BJ (cell line): ENCODE measurements at places on chromosomes 7 and 10.

GRCh38 chr10:101142533-101143344 lies 11.6 kb downstream of the TLX1 start:
- no peak for DNase-seq

GRCh38 chr10:69074532-69074931 lies 13.4 kb upstream of the SRGN start:
- no peak for DNase-seq

- DNase-seq: no peak
Measured at GRCh38 chr10:53601260-53601875, 828.8 kb upstream of the MBL2 start.

DNA sequence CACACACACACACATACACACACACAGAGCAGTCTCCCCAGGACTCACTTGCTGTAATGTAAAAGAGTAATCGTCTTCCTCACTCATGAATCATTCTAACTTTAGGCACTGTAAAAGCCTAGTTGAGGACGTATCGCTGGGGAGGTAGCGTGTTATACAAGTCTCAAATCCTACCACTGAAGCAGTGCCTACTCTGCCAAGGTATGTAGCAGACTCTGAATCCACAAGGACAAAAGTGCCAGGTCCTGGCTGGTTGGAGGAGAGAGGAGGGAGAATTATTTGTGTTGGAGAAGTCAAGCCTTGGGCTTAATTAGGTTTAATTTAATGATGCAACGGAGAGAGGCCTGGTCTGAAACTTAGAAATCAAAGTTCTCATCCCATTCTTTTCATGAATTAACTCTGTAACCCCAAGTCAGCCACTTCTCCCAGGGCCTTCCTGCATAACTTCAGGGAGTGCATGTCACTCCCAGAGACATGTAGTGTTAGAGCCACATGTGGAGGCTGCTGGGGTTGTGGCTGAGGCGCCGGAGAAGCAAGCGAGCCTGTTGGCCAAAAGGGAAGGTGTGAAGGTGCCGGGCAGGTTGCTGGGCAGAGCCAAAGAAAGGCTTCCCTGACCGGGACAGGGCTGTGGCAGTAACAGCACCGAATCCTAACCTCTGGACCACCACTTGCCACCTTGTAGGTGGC lies 36.7 kb downstream of the NKX2-3 start:
- DNase-seq: no peak

- no peak for DNase-seq
Measured at GRCh38 chr7:91164506-91164905, 99.7 kb upstream of the FZD1 start.

DNA sequence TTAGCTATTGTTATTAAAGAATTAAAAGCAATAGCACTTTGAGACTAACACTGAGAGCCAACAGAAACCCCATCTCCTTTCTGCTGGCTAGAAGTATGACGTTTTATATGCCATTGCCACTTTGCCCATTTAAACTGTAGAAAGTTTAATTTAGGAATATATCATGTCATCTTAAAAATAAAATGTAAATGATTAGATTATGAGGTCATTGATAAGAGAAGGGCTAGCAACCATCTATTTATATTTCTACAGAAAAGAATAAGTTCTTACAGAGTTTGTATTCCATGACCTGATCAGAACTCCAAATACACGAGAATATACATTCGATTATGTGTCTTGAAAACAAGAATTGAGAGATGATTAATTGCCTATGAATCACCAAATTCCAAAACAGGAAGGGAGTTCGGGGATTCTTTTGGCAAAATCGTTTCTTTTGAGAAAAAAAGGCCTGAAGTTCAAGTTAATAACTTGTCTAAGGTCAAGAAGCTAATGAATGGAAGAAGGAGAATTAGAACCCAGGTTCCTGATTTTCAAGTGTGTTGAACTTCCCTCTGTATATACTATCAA lies 227.0 kb downstream of the TRIL start:
- no peak for DNase-seq

- DNase-seq: no peak
Measured at GRCh38 chr10:97838091-97838490, 11.6 kb upstream of the GOLGA7B start.

DNA sequence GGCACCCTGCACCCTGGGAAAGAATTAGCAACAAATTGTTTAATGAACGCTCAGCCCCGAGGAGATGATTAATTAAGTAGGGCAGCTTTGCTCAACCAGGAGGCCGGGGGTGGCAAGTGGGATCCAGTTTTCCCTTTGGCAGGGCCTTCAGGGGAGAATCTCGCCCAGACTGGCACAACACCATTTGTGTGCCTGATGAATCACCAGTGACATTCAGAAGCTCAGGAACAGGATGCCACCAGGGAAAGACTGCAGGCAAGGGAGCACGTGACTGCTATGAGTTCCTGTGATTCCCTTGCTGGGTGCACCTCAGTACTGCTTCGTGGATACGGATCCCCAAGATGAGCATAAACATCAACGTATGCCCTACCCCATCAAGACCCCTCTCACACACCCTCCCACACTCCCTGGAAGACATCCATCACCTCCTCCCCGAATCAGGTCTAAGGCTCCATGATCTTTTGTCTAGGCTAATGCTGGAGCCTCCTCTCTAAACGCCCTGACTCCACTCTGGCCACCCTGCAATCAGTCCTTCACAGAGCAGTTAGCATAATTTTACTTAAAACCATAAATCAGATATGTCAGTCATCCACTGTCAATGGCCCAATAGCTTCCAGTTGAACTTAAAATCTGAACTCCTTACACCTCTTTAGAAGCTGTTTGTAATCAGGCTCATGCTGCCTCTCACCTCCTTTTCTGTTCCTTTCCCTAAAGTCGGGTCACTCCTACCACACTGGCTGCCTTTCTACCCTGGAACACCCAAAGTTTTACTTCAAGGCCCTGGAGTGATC lies 109.2 kb upstream of the AGK start:
- no peak for DNase-seq

DNA sequence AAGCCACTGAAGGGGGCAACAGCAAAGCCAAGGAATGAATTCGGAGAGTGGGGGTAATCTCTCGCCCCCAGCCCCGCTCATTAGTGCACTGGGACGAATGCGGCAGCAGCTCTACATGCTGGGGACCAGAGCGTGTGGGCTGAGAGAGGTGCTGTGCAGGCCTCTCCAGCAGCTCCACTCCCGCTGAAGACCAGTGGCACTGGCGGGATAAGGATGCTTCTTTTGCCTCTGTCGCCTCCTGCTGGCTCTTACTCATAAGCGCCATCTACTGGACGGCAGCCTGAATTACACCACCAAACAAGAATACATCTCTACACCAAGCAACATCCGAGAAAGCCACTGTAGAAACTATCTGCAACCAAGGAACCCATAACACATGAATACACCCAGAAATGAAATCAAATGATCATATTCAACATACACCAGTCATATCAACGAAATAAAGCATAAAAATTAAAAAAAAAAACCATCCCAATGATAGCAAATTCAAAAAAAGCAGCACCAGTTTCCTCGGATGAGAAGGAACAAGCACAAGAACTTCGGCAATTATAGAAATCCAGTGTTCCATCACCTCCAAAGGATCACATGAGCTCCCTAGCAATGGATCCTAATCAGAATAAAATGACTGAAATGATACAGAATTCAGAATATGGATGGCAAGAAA lies 79.0 kb upstream of the TMEM168 start:
- DNase-seq: no peak

DNA sequence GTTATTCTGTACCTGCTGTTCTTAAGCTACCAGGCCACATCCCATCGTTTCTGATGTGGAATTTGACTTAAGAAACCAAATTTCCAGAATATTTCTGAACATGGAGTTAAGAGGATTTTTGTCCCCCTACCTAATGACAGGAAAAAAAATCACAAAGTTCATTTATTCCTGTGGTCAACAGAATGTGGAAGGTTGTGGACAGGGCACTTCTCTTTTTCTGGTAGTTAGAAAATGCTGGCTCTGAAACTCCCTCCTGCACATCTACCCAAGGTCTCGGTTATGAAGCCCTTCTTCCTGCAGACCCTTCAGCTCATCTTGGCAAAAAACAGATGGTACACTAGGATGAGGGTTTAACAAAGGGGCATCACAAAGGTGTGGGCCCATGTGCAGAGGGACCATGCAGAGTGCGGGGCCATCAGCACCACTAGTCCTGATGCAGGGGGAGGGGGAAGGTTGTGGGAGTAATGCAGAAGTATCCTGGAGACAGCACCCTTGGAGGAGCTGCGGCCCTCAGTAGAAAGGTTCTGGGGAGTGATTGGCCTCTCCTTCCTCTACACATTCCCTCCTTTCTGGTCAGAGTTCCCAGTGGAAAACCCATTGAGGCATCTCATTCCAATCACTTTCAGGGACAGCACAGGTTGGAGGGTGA lies 9.8 kb downstream of the ALOX5 start:
- no peak for DNase-seq

DNA sequence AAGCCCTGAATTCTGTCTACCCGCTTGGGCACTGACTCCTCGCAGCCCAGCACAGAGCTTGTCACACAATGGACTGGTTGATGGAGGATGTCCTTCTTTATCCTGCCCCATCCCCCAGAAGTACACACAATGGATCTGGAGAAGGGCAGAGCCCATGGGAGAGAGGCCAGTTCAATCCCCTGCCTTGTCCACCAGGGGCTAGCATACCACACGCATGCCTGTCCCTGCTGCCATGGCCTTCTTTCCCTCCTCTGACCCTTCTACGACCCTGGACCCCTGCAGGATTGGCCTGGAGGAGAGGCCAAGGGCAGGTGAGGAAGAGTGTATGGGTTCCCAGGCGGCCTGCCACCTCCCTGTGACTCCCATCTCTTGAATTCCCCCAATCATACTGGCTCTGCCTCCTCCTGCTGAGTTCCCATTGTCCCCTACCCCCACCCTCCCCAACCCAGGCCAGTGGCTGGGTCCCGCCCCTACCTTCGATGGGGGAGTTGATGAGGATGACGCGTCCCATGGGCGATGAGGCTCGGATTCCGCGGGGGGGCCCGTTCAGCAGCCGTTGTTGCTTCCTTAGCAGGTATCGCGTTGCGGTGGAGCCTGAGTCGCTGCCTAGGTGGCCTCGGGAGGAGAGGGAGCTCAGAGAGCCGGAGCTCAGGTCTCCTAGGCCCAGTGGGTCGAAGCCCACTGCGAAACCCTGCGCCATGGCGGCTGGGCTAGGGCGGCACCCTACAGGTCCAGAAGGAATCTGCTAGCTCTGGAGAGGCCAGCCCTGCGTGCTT lies 1.2 kb downstream of the PDZD7 start:
- no peak for DNase-seq

DNA sequence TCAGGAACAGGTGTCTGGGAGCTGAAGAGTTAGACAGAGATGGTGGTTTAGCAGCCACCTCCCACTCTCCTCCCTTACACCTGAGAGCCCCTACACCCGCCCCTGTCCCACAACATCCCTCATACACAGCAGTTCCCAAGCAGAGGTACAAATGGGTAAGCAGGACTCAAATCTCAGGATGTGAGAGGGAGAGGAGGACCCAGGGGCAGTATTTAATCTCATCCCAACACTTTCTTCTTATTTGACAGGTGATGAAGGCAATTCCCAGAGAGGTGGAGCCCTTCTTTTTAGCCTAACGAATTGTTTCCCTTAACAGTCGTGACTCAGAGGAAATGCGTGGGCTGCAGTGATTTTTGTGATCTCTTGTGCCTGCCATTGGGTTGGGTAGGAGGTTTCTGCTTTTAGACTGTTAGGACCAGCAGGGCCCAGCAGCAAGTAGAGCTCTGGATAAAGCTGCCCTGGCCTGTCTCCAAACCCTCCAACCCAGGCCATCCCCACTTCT lies 191.3 kb downstream of the HECW1 start:
- no peak for DNase-seq

DNA sequence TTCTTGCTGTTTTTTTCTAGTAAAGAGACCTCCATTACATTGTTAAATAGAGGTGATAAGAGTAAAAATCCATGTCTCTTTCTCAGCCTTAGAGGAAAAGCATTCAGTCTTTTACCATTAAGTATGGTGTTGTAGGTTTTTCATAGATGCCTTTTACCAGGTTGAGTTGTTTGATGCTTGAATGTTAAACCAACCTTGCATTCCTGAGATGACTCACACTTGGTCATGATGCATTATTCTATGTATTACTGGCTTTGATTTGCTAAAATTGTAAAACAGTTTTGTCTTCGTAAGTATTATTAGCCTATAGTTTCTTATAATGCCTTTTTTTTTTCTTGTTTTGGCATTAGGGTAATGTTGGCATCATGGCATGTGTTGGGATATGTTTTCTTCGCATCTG lies 90.0 kb downstream of the ANKRD61 start:
- no peak for DNase-seq

DNA sequence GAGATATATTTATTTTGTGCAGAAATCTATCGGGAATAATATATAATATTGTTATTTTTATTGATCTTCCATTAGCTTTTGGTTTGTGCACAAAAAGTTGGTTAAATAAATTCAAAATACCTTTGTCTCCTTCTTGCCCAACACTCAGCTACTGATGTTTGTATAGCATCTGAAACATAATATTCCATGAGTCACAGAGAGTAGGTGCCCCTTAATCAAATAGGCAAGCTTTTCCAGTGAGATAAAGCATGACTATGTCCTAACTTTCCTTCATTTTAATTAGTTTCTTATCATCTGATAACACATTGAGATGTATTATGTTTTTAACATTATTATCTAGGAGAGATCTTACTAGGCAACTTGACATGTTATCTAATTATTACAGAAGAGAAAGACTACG lies 432.2 kb downstream of the KIF20B start:
- DNase-seq: no peak

- DNase-seq: no peak
Measured at GRCh38 chr7:37425498-37425897, 23.2 kb downstream of the ELMO1 start.

DNA sequence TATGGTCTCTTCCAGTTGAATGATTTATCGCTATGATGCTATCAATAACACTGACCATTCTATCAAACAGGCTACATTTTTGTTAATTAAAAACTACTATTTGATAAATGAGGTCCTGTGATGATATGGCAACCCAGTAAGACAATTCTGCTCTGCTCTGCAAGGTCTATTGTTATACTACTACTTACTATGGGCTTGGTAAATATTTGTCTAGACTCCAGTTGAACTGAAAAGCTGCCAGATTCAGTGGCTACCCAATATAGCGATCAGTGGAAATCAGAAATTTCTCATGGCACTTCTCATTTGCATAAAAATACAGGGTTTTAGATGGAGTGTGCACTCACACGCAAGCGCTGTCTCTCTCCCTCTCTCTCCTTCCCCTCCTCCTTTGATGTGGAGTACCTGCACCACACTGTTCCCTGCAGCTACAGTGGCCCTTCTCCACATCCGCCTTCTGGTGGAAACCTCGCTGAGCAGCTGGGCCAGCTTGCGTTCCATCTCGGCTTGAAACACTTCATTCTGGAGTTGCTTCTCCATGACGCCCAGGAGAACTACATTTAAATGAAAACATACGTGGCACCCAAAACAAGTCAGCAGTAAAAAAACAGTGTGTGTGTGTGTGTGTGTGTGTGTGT lies 77.9 kb downstream of the KIAA1549 start:
- no peak for DNase-seq

GRCh38 chr10:12937527-12937926 lies 64.0 kb downstream of the CCDC3 start:
- no peak for DNase-seq

GRCh38 chr10:67487906-67488619 lies 207.9 kb downstream of the CTNNA3 start:
- DNase-seq: no peak

DNA sequence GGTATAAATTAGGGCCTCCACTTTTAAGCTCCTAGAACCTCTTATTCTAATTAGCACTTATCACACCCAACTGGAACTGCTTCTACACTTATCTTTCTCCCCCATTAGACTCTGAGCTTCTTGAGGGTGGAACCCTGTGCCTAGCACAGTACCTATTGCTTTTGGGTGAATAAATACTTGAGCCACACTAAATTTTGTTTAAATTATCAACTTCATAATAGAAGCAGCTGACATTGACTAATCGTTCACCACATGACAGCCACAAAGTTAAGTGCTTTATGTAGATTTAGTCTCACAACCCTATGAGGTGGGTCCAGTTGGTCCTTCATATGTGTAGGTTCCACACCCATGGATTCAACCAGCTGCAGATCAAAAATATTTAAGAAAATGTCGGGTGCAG lies 36.0 kb upstream of the DNAJB12 start:
- no peak for DNase-seq
